ENCODE measurements at places on chromosomes 3 and 15.

DNA sequence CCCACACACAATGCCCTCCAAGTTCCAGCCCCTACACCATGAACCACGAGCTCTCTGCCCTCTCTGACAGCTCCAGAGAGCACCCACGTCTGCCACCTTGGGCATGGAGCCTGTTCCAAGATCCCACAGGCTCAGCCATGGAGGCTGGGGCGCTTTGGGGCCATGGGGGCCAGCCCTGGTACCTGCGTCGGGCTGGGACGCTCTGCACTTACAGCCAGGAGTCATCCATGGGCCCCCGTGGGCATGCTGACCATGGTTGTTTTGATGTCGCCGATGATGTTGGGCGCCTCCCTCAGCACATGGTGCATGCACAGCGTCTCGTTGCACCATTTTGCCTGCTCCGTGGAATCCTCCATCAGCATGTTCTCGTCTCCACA lies 51.9 kb upstream of the UBE2Q2 start:
- DNase-seq: no peak

DNA sequence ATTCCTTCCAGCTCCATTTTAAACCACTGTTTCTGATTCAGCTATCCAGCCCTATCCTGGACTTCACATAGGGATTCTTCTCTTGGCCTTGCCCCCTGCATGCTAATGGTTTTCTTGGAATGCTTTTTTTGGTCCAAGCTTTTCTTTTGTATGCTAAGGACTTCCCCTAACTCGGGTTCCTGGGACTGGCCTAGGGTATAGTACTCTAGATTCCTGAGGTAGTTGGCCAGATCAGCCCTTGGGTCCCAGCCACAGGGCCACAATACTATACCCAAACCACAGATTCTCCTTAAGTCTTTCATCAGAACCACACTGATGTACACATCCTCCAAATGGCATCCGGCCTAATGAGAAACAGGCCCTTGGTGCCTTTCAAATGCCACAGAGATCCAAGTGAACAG lies 2.8 kb downstream of the FYCO1 start:
- no peak for DNase-seq

- DNase-seq: no peak
Measured at GRCh38 chr3:110318108-110318507, 753.5 kb upstream of the NECTIN3 start.

- no peak for DNase-seq
Measured at GRCh38 chr3:196662033-196662432, 22.5 kb downstream of the NRROS start.

DNA sequence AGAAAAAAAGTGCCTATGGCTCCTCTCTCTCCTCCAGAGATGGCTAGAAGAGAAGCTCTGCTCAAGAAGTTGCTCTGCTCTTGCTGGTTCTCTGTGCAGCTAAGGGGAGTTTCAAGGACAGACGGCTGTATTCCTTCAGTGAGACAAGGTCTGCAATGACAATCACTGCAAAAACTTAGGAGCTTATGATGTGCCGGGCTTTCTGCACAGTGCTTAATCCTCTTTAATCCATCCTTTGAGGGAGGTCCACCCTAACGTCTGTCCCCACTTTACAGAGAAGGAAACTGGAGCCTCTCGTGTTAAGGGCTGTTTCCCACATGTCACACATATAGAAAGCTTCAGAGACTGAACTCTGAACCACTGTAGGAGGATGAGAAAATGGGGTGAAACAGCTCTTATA lies 260.6 kb downstream of the MEX3B start:
- DNase-seq: no peak

DNA sequence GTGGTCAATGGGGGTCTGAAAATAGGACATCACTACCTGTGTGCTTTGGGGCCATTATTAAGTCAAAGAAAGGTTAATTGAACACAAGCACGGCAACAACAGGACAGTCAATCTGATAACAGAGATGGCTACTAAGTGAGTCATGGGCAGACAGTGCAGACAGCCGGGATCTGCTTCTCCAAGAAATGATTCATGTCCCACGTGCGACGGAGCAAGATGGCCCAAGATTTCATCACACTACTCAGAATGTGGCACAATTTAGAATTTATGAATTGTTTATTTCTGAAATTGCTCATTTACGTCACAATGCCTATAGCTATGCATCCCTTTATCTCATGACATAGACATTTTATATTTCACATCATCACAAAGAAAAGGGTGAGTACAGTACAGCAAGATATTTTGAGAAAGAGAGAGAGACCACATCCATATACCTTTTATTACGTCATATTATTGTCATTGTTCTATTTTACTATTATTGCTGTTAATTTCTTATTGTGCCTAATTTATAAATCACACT lies 770.6 kb upstream of the NR2F2 start:
- DNase-seq: no peak

GRCh38 chr3:70703305-70704102 lies 391.1 kb upstream of the MDFIC2 start:
- no peak for DNase-seq

Data from heart left ventricle (tissue), 16 donors.